Hindlimb muscle (tissue), 1 donor: ENCODE measurements at places on chromosomes 6 and 20.

- DNase-seq, result peak; percentile 70
Observed at GRCh38 chr20:63009045-63009961, 2.5 kb upstream of the BHLHE23 start.

- no peak for DNase-seq
Observed at GRCh38 chr20:21796059-21796458, 90.6 kb downstream of the PAX1 start.

- no peak for DNase-seq
Observed at GRCh38 chr6:135002974-135003703, 51.5 kb downstream of the HBS1L start.

- no peak for DNase-seq
Observed at GRCh38 chr6:52326540-52327364, 35.2 kb upstream of the PAQR8 start.

DNA sequence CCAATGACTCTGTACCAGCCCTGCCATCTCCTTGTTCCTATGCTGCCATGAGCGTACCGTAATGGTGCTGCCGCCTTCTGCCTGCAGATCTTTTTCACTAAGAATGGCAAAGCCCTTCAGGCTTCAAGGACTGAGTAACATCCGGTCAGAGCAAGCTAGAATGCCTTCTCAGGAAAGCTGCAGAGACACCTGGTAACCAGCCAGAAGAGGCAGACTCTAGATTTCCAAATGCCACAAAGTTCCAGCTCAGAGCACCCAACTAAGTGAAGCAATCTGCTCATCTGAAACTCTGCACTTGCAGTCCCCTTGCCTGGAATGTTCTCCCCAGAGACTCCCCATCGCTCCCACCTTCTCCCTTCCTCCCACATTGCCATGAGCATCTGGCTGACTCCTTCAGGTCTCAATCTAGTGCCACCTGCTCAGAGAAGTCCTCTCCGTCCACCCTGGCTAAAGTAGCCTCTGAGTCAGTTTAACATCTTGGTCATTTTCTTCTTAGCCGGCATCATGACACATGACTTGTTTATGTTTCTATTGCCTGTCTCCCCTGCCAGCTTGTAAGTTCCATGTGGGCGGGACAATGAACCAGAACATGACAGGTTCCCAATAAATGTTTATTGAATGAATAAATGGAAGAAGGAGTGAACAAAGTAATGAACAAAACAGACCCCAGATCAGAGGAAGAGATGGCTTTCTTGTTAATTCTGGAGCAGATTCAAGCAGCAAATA, 6.9 kb upstream of the OCSTAMP start:
- no peak for DNase-seq

DNA sequence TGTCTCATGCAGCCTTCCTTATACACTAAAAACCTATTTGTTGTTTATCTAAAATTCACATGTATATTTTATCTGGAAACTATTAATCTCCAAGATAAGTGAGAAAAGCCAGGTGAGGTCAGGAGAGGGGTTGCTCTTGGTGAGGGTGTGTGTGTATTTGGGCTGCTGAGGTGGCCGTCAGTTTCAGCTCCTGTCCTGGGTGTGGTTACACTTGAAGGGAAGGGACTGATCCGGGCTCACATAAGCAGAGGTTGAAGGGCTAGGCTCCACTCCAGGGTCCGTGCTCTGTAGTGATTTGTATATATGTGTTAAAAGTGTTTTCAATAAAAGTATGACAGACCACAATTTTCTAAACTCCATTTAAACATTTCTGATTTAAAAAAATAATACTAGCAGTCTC, 13.5 kb upstream of the SNAI1 start:
- no peak for DNase-seq

- DNase-seq, result no peak
Observed at GRCh38 chr6:14086701-14087100, 30.9 kb upstream of the CD83 start.

DNA sequence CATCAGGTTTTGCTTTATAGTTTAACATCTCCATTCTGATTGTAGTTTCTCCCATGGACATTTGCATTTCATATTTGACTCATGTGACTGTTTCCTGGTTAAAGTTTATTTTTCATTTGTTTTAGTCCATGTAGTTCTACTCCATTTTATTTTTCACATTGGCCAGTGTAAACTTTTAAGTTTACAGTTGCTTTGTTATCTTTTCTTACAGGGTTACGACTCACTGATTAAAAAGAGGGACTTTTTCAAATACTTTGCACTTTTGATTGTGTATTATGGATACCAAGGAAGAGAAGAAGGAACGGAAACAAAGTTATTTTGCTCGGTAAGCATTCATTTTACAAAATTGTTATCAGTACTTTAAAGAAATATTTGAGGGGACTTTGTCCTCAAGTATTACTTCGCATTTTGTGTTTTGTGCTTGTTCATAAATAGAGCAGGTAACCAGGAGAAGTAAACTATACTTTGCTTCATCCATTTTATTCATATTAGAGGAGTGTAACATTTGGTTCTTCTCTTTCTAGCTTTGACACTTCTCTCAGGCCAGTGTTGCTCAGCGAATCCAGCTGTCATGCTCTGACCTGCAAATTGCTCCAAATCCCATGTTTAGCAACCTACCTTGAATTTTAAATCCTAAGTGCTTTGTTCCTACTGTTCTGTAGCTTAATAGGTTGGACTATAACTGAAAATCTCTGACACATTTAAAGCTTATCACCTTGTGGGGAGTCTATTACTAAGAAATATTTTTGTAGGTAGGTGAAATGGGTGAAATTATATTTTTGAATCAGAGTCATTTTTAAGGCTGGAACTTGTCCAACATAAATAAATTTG, 24.5 kb downstream of the NCOA7 start:
- no peak for DNase-seq

DNA sequence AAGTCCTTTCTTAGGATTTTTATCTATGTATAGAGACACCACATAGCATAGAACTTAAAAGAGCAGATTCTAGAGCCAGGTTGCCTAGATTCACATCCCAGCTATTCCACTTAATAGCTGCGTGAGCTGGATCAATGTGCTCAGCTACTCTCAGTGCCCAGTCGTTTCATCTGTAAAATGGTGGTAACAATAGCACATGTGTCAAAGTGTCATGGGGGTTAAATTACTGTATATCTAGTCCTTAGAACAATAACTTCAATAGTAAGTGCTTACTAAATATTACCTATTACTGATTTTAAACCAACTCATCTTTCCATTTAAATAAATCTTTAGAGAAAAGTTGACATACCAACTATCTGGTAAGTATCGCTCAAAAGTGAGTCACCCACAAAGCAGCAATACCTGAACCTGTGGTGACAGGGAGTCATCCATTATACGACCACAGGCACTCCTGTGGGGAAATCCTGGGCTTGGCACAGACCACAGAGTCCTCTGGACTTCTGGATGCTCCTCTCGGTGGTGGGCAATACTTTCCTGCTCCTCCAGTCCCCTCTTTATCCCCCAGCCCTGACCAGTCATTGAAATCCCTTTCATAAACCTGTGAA, 154.8 kb downstream of the PDSS2 start:
- DNase-seq, result no peak

DNA sequence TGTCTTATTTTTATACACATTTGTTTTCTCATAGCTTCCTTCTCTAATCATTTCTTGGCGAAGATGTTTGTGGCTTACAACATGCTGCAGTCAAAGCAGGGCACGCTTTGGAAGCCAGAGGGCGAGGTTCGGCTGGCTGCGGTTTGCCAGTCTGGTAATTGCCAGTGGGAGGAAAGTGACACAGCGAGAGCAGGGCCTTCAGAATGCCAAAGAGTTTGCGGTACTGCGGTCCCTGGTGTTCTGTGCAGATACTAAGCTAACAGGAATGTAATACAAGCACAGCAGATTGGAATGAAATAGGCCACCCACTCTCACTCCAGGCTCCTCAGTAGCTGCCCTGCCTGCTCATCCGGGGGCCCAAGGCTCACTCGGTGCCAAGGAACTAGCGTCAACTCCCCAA, 58.7 kb upstream of the TGM3 start:
- no peak for DNase-seq

GRCh38 chr6:105568142-105568541, 165.3 kb upstream of the PREP start:
- DNase-seq, result no peak

DNA sequence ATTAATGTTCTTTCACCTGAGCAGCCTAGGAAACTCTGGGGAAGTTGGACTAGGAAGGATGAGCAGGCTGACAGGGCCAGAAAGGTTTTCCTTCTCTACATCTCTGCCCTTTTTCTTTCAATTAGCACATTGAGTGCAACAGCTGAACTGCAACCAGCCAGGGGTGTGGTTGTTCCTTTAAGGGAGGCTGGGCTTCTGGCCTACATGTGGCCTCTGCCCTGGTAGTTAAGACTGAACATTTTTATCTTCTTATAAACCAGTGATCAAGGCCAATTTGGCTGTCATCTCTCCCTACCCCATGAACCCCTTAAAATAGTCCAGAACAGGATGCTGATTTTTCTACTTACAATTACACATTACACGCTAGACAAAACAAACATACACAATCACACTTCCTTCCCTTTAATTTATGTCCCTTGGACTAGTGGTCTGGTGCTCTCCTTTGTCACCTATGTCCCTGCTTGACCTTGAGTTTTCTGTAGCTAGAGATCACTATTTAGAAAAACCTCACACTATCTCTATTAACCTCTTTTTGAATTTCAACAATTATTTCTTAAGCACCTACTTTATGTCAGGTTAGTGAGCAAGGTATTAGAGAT, 60.3 kb downstream of the RNF217 start:
- no peak for DNase-seq

DNA sequence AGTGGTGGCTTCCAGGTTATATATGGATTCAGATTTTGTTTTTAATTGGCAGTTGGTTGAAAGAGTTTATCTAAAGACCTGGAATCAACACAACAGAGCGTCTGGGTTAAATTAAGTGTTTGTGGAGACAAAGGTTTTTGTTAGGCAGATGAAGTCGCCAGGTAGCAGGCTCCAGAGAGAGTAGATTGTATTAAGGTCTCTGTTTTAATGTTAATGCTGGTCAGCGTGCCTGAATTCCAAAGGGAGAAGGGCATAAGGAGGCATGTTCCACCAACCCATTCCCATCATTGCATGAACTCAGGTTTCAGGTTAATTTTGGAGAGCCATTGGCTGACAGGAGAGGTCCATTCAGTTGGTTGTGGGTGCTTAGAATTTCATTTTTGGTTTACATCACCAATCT, 744.1 kb upstream of the GJE1 start:
- no peak for DNase-seq

DNA sequence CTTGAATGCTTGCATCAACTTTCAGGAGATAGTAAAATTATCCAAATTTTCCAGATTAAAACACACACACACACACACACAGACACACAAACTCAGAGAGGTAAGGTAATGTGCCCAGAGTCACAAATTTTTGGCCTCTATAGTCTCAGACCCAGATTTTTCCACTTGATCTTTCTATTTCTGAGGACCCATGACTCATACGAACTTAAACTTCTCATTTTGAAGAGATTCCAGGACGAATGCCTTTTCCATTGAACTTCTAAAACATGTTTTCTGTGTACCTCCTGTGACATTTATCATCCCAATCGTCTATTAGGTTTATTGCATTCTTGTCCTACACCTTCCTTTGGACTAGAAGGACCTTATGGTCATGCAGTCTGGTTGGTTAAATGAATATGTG, 172.9 kb upstream of the COL21A1 start:
- peak; percentile 14 for DNase-seq

DNA sequence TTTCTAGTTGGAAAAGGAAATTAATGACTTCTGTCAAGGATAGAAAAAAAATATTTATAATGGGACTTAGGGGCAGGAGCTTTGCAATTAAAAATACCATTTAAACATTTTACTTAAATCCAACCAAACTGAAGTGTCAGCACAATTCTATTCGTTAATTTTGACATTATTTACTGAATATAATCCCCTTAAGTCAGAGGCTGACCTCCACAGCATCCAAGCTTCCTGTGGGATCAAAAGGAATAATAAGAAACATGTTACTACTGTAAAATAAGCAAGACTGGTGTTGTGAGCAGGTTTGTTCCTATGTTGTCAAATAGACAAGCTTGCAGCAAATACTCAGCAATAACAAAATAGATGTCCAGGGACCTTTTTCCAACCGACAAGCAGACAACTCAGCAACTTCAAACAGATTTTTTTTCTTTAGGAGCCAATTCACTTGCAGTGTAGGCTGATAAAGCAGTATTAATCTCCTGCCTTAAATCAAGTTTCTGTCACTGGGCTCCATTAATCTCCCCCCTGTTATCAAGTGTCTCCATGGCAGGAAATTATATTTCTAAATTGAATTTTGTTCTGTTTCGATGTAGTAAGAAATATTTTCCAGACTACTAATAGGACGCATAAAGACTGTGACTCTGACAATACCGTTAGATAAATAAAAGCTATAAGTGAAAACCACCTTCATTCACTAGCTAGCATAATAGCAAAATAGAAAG, 157.4 kb downstream of the HACE1 start:
- no peak for DNase-seq

DNA sequence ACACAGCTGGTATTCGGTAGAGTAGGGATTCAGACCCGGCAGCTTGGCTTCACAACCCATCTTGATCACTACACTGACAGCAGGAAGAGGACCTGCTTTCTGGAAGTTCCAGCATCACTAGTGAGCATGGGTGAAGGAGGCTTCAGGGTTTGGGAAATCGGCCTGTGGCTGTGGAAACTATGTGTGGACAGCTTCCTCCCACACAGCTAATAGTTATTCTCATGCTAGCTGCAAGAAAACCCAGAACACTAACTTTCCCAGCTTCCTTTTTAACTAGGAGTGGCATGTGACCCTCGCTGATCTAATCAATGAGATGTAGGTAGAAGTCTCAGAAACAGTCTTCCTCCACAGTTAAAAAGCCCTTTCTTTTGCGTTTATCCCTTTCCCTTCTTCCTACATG, 36.3 kb upstream of the SIRPA start:
- DNase-seq, result no peak

GRCh38 chr6:86535100-86535499, 402.2 kb upstream of the HTR1E start:
- no peak for DNase-seq

- DNase-seq, result no peak
Observed at GRCh38 chr20:25129908-25130307, 48.0 kb upstream of the VSX1 start.

DNA sequence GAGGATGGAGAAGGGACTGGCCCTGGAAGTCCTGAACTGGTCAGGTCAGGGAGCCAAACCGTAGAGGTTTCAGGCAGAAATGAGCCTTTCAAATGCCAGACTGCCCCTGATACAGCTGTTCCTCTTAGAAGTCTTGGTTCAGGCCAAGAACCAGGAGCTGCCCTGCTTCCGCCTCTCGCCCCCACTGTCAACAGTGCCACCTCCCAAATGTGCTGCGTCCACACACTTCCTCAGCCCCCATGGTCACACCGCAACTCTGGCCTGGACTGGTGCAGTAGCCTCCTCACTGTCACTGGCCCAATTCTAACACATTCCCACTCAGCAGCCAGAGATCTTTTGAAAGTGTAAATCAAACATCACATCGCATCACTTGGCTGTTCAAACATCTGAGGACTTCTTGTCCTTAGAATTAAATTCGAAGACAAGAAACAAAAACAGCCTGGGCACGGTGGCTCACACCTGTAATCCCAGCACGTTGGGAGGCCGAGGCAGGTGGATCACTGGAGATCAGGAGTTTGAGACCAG, 69.7 kb downstream of the STK35 start:
- DNase-seq, result no peak
